ENCODE measurements at places on chromosomes 4 and X. TPM values are rescaled to one million over a fixed set of nuclear protein-coding genes. Genes with fewer than 3 reads are reported as not detected.
A peak's percentile ranks its signal among the peaks of the same experiment; 100 is the strongest.

GRCh38 chrX:7086384-7086783, 61.1 kb upstream of the STS start:
- DNase-seq, result no peak

NOX1 gene
- total RNA-seq, result not detected

GRCh38 chr4:88600176-88600838, 8.0 kb downstream of the HERC3 start:
- DNase-seq, result peak; percentile 92

HTN3 gene
- not detected for total RNA-seq

DNA sequence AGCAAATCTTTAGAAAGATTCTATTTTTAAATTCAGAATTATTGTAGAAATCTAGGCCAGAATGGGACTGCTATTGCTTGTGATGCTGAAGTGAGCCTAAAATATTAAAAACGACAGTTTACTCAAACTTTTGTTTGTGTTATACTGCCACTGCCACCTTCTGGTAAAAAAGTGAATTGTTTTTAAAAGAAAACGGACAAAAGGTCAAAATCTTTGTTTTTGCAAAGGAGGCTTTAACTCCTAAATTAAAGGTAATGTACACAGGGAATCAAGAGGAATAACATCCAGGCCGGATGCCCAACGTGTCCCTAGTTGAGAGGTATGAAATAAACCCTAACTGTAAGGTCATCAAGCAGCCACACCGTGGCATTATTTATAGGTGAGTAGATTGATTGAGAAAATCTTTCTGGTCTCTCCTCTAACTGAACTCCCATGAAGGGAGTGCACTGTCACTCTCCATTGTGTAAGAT, 338.3 kb upstream of the GALNT7 start:
- no peak for DNase-seq

DNA sequence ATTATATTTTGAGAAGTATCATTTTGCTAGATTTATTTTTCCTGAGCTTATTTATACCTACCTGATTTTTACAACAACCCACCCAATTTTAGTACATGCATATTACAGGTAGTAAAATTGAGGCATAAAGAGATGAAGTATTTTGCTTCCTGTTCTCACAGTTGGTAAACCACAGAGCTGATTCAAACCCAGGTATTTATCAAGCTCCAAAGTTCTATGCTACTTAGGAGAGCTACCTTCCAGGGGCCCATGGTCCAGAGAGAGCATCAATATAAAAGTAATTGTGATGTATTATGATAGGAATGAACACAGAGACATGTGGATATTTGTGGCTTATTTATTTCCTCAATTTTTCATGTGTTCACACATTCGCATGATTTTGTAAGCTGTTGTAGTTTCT, 20.2 kb upstream of the GBA3 start:
- no peak for DNase-seq

DNA sequence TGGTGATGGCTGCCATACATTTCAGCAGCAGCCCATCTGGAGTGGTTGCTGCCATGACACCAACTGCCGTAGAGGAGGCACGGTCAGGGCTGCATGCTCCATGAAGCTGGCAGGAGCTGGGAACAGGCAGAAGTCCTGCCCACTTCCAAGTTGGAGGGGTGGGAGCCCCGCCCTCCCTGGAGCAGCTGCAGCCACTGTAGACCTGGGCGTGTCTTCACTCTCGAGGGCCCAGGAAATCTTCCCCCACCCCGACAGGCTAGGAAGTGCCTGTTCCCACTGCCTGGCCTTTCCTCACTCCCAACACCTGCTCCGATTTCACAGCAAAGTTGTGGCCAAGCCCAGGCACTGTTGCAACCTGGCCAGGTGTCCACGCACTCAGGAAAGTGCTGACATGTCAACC, 42.3 kb downstream of the NALF2 start:
- no peak for DNase-seq

DNA sequence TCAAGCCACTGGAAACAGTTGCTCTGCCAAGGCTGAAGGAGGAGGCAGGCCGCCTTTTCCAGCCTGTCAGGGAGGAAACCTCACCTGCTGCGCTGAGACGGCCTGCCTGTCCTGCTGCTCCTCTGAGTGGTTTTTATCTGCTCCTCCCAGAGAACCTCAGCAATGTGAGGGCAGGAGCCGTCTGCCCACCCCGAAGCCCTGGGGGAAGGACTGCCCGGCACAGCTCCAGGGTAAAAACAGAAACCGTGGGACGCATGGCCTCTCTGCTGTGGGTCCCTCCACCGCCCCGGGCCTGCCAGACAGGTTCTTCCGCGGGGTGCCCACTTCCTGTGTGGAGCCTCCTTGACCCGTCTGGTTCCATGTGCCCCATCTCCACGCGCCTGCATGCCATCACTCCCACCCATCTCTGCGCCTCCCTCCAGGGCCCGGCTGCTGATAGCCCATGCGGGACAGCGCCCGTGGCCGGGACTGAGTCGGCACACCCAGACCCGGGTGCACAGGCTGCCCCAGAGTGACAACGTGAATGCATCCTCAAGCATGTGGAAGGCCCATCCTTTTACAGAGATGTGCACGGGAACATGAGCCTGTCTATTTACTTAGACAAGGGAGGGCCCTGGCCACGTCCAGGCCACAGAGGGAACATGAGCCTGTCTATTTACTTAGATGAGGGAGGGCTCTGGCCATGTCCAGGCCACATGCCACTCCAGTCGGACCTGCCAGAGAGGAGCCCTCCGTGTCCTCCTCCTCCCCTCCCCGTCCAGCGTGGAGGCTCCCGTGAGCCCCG, 4.0 kb upstream of the SLC49A3 start:
- no peak for DNase-seq

- DNase-seq, result no peak
Measured at GRCh38 chr4:8469550-8469949, 29.0 kb downstream of the TRMT44 start.

TSPAN7 gene
- 0.28 TPM for total RNA-seq

GRCh38 chr4:165059386-165059785, 5.7 kb downstream of the TRIM75 start:
- no peak for DNase-seq

MTMR8 gene
- 1.2 TPM for total RNA-seq

PDGFRA gene
- total RNA-seq, result 0.07 TPM

DNA sequence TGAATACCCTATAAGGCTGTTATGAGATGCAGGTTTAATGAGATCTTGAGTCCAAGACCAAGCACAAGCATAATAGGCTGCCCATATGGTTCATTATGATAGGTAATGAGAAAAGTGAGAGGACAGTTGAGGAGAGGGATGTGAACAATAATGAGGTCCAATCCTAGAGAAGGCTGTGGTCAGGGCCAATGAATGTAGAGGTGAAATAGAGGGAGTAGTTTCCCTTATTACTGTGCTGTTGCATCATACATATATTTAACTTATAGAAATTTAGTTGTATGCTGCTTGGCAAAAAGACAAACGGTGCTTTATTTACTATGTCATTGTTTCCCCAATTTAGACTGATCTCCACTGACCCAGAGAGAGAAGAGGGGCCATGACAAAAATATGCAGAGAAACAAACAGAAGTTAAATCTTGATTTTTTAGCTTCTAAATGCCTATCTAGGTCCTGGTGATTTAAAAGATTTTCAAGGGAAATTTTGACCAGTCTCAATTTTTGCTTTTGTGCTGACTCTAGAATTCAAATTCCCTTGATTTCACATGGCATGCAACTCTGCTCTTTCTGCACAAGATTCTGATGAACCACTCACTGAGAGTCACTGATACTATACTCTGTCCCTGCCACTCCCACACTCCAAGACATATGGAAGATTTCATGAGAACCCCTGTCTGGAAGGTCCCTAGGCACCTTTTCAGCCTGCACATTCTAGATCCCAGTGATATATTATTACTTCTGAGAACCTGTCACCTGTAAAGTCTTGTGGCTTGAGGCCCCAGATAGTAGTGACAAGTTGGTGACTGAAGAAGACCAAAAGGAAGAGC, 159.7 kb downstream of the VSIG4 start:
- DNase-seq, result no peak
